ENCODE measurements at places on chromosomes 2 and 18.
A peak's percentile ranks its signal among the peaks of the same experiment; 100 is the strongest.

GRCh38 chr2:74317701-74318100, 25.5 kb downstream of the SLC4A5 start:
- no peak for DNase-seq

- no peak for DNase-seq
These were observed 976.8 kb upstream of the ACVR2A start for GRCh38 chr2:146868051-146868450.

DNA sequence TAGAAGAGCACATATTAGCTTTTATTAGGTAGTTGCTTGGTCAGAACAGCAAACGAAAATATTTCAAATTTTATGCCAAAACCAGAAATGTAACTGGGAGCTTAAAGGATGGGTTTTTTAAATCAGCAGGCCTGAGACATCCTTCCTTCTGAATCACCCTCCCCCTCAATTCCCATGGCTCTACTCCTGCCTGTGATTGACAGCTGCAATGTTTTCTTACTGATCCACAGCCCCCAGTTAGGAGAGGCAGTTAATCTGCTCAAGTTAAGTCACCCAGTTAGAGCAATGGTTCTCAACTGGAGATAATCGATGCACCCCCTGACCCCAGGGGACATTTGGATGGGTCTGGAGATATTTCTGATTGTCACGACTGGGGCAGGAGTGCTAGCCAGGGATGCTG, 24.9 kb downstream of the KCTD18 start:
- no peak for DNase-seq

DNA sequence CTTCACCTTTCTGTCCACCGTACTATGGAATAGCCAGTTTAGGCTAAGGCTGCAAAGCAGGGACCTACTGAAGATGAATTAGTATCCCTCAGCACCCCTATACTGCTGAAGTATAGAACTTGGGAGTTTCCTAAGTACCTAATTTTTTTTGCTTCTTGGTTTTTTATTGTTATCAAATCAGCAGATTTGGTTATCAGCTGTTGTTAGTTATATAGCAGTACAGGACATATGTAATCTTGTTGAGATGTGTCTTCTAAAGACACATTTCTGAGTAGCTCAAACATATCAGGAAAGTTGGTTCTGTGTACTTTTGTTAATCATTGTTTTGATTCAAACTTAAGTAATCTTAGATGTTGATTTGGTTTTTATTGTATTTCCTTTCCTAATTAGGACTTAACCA, 5.2 kb downstream of the MYL12A start:
- no peak for DNase-seq

DNA sequence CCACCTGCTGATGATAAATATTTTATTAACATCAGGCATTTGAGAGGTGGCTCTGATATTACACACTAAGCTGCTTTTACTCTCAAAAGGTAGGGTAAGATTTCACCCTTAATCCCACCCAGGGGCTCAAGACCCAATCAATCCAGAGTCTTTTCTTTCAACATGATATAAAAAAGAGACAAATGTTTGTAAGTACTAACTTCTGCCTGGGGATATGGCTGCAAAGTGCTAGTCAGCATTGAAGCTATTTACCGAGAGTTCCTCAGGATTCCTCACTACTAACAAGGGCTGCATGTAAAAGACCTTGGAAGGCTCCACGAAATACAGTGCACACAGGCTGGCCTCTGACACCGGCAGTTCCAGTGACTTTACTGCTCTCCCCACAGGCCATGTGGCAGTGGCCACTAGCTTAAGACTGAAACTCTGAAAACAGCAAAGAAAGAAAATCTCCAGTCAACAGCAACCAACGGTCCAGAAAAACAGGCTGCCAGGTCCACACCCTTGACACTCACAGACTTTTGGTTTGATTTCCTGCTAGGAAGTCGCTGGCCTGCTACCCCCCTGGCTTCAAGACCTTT, 11.2 kb downstream of the MREG start:
- no peak for DNase-seq

DNA sequence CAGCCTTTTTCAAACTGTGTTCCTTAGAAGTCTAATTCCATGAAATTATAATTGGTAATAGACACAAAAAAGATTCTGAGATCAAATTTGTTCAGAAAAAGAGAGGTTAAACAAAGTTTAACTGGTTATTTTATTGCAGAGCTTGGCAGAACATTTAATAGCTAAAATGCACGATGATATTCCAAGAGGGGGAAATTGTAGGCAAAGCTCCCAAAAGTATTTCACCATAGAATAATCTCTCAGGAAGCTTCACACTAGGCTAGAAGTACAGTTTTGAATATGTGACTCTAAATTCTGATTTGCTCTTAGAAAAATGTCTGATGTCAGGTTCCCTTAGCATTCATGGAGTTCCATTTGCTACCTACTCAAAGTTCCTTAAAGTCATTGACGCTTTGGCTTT, 292.4 kb upstream of the SETBP1 start:
- DNase-seq, result no peak

DNA sequence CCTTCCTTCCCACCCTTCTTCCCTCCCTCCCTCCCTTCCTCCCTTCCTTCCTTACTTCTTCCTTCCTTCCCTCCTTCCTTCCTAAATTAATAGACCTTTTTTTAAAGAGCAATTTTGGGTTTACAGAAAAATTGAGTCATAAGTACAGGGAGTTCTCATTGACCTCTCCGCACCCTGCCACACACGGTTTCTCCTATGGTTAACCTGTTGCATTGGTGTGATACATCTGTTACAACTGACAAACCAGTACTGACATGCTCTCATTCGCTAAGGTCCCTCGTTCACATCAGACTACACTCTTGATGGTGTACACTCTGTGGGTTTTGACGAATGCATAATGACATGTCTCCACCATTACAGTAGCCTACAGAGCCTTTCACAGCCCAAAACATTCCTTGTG, 11.6 kb upstream of the SDC1 start:
- no peak for DNase-seq

GRCh38 chr2:69272803-69273471, 114.1 kb downstream of the GFPT1 start:
- DNase-seq, result peak; percentile 82
